Endothelial cell of umbilical vein (primary cell): ENCODE measurements at places on chromosomes 5 and 9.

GRCh38 chr9:87613265-87614111, 112.4 kb upstream of the CTSL start:
- no peak for DNase-seq

GRCh38 chr9:15307523-15307841, 466 bp upstream of the TTC39B start:
- DNase-seq, result no peak

GRCh38 chr5:149442563-149443182, 63.6 kb upstream of the IL17B start:
- peak; percentile 83 for DNase-seq

- DNase-seq, result no peak
These were observed 8.8 kb upstream of the SVEP1 start for GRCh38 chr9:110588296-110588695.

GRCh38 chr5:177383181-177383580, 1.1 kb upstream of the SLC34A1 start:
- no peak for DNase-seq

- DNase-seq, result no peak
These were observed 197.6 kb downstream of the NR3C1 start for GRCh38 chr5:143205883-143206195.
